ENCODE measurements at places on chromosomes 5 and 9. TPM values are rescaled to one million over a fixed set of nuclear protein-coding genes. Genes with fewer than 3 reads are reported as not detected.

DNA sequence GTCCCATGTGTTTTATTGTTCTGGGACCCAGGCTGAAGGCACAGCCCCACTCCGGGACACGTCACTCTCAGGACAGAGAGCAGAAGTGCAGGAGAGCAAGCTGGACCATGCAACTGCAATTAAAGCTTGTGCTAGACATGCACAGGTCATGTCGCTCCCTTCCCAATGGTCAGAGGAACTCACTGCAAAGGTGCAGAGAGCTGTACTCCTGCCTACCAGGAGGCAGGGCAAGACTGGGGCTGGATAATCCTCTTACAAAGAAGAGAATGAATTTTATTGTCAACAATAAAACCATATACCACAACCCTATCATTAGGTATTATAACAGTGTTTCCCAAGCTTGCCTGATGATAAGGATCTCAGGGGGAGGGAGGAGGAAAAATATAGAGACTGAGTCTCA lies 74.0 kb upstream of the NEK6 start:
- no peak for DNase-seq

DNA sequence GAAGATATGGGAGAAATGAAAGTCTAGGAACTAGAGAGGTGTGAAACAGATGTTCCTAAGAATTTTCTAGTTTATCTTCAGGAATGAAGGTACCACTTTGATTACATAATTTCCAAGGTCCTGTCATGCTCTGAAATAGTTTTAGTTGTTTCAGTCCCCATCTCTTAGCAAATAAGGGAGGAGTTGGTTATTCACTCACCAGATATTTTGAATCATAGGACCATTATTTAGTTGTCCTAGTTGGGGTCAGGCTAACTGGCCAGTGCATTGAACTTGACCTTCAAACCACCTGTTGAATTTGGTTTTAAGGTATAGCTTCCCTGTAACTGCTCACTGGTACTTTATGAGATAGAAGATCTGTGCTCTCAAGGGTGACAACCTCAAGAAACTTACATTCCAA lies 53.9 kb upstream of the TNFAIP8 start:
- DNase-seq, result no peak

- no peak for DNase-seq
These were observed 1.5 kb upstream of the OR1N2 start for GRCh38 chr9:122551371-122551770.

GRCh38 chr5:103298607-103299188 lies 40.1 kb downstream of the MACIR start:
- no peak for DNase-seq

Gene TMC1
- not detected for total RNA-seq

DNA sequence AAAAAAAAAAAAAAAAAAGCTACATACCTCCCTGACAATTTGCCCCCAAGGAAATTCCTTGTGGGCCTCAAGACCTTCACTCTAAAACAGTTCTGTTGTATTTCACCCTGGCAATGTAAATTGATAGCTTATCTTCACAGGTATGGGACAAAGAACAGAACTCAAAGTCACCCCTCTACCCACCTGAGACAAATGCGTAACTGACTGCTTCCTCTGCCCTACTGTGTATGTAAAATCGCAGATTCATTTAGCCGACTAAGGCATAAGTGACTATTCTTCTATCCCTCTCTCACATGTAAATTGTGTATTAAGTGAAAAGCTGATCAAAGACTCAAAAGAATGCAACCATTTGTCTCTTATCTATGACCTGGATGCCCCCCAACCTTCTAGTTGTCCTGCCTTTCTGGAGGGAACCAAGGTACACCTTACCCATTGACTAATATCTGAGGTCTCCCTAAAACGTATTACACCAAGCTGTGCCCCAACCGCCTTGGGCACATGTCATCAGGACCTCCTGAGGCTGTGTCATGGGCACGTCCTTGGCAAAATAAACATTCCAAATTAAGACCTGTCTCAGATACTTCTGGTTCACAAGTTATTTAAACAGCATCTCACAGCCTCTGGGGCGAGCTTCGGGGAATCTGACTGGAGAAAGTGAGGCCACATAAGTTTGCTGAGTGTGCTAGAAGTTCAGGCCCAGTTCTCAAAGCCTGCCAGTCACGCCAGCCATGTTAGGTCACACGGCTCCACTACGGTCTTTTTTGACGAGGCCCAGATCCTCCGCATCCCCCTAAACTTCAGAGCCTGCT lies 954 bp downstream of the TBCA start:
- no peak for DNase-seq

- no peak for DNase-seq
These were observed 106.6 kb downstream of the PDE8B start for GRCh38 chr5:77316871-77317661.

GRCh38 chr9:71090896-71091295 lies 30.5 kb downstream of the TRPM3 start:
- DNase-seq, result no peak

Gene NIPAL4
- total RNA-seq, result 0.17 TPM

Gene FGD3
- total RNA-seq, result 156 TPM

Gene CAST
- 218 TPM for total RNA-seq

Gene LPAR1
- not detected for total RNA-seq

Gene TLR4
- not detected for total RNA-seq

Gene ZDHHC21
- total RNA-seq, result 7.0 TPM

Gene ADRA1B
- not detected for total RNA-seq

- no peak for DNase-seq
These were observed 99.7 kb upstream of the OSMR start for GRCh38 chr5:38745836-38746732.

GRCh38 chr9:27722866-27723265 lies 149.6 kb upstream of the C9orf72 start:
- DNase-seq, result no peak

GRCh38 chr5:146789712-146790653 lies 88.6 kb downstream of the PPP2R2B start:
- DNase-seq, result no peak

- DNase-seq, result no peak
These were observed 783.3 kb upstream of the CDH9 start for GRCh38 chr5:27821681-27822080.

GRCh38 chr5:148746826-148747535 lies 79.4 kb upstream of the ADRB2 start:
- DNase-seq, result no peak

DNA sequence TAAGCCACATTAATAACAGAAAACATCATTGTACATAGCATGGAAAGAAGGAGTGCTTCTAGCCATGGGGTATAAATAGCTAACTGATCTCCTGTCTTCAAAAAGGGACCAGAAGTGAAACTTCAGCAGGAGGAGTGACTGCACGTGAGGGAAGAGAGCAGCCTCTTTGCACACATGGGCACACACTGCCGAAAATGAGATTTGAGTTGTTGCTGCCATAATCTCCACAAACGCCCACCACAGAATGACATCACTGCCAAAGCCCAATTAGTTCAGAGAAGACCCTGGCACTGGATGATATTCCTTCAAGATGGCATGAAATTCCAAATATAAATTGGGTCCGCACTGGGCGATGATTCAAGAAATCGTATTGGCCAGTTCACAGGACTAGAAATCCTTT lies 238.9 kb upstream of the NR4A3 start:
- no peak for DNase-seq

Gene KIF4B
- not detected for total RNA-seq

Gene PCDHA2
- not detected for total RNA-seq
